ENCODE measurements at places on chromosomes 6 and 20. TPM values are rescaled to one million over a fixed set of nuclear protein-coding genes. Genes with fewer than 3 reads are reported as not detected.

C6orf118 gene
- not detected for total RNA-seq

EPHA7 gene
- not detected for total RNA-seq

RSPO4 gene
- not detected for total RNA-seq

CST2 gene
- total RNA-seq, result not detected

CLPSL1 gene
- not detected for total RNA-seq

CFAP61 gene
- not detected for total RNA-seq

HMGCLL1 gene
- total RNA-seq, result not detected

CLVS2 gene
- total RNA-seq, result not detected

ZC2HC1B gene
- total RNA-seq, result not detected

ASIP gene
- not detected for total RNA-seq

FOXS1 gene
- total RNA-seq, result not detected

FUT9 gene
- not detected for total RNA-seq

MOCS3 gene
- total RNA-seq, result 2.4 TPM

GMNN gene
- total RNA-seq, result 109 TPM

ANKRD66 gene
- not detected for total RNA-seq

TPBG gene
- total RNA-seq, result 0.14 TPM

EPPIN gene
- total RNA-seq, result not detected

HS3ST5 gene
- total RNA-seq, result not detected

AGER gene
- 21.6 TPM for total RNA-seq

RAD21L1 gene
- 0.25 TPM for total RNA-seq

SLC4A11 gene
- total RNA-seq, result 1.1 TPM

C20orf204 gene
- 18.8 TPM for total RNA-seq

GRM1 gene
- total RNA-seq, result not detected

PRRT1 gene
- 0.84 TPM for total RNA-seq

CRISP3 gene
- total RNA-seq, result not detected

NCOA3 gene
- 92.6 TPM for total RNA-seq

SAMD3 gene
- total RNA-seq, result 0.95 TPM

ANKEF1 gene
- 1.0 TPM for total RNA-seq

SYNCRIP gene
- total RNA-seq, result 78.3 TPM

LHFPL5 gene
- total RNA-seq, result not detected

CLIC5 gene
- total RNA-seq, result 1.8 TPM

PBOV1 gene
- total RNA-seq, result not detected

BMP7 gene
- not detected for total RNA-seq

FERMT1 gene
- total RNA-seq, result 0.23 TPM

PRKN gene
- total RNA-seq, result 0.57 TPM

ELOVL2 gene
- not detected for total RNA-seq

GTF2H4 gene
- 27.6 TPM for total RNA-seq

NEDD9 gene
- total RNA-seq, result 11.0 TPM

All from activated naive CD4-positive, alpha-beta T cell treated with anti-CD3 and anti-CD28 coated beads, Interleukin-2, amount 50 U/mL, for 72 hours (primary cell).